Vein endothelial cell (primary cell): ENCODE measurements at places on chromosomes 7 and 10. TPM values are rescaled to one million over a fixed set of nuclear protein-coding genes. Genes with fewer than 3 reads are reported as not detected.

ZNF679 gene
- total RNA-seq = not detected in 2 replicates

HOXA3 gene
- total RNA-seq = 1.1 and 6.5 TPM in 2 replicates

ITGB8 gene
- total RNA-seq = 7.2 and 9.8 TPM in 2 replicates

PON1 gene
- total RNA-seq = not detected in 2 replicates

PRRT4 gene
- total RNA-seq = not detected in 2 replicates

KCNH2 gene
- total RNA-seq = under 0.01 TPM in 1 of 2 replicates, not detected in the other

HEPACAM2 gene
- not detected in 2 replicates for total RNA-seq

DKK1 gene
- 81.9 and 83.0 TPM in 2 replicates for total RNA-seq

SLC26A5 gene
- 0.33 and 0.38 TPM in 2 replicates for total RNA-seq

TUBAL3 gene
- 1.1 and 1.3 TPM in 2 replicates for total RNA-seq

ASB10 gene
- not detected in 2 replicates for total RNA-seq

NPY4R gene
- total RNA-seq = not detected in 2 replicates

MOGAT3 gene
- total RNA-seq = not detected in 2 replicates

ICA1 gene
- 50.3 and 52.3 TPM in 2 replicates for total RNA-seq

UBE2D1 gene
- 14.7 and 20.4 TPM in 2 replicates for total RNA-seq

CREB3L2 gene
- total RNA-seq = 29.9 and 30.4 TPM in 2 replicates

CFAP70 gene
- total RNA-seq = under 0.01 and 0.29 TPM in 2 replicates

FFAR4 gene
- not detected in 2 replicates for total RNA-seq

CDK14 gene
- total RNA-seq = 8.5 and 13.6 TPM in 2 replicates

SPACDR gene
- 0.33 and 0.48 TPM in 2 replicates for total RNA-seq

UPK3BL2 gene
- 2.5 and 2.9 TPM in 2 replicates for total RNA-seq

DENND2A gene
- under 0.01 and 0.19 TPM in 2 replicates for total RNA-seq

IL15RA gene
- total RNA-seq = 17.2 and 17.3 TPM in 2 replicates

KIAA1549 gene
- 3.9 and 5.0 TPM in 2 replicates for total RNA-seq

TAS2R3 gene
- 0.98 and 1.2 TPM in 2 replicates for total RNA-seq

ACTL6B gene
- not detected in 2 replicates for total RNA-seq

BMS1 gene
- 22.2 and 28.2 TPM in 2 replicates for total RNA-seq

LARP4B gene
- total RNA-seq = 61.7 and 63.3 TPM in 2 replicates

LIPA gene
- 23.8 and 40.4 TPM in 2 replicates for total RNA-seq

WDFY4 gene
- total RNA-seq = 1.3 and 3.3 TPM in 2 replicates

GSTO2 gene
- 0.33 and 0.57 TPM in 2 replicates for total RNA-seq

GIMAP2 gene
- total RNA-seq = 32.3 and 39.2 TPM in 2 replicates

LFNG gene
- 10.8 and 22.9 TPM in 2 replicates for total RNA-seq

CHAT gene
- total RNA-seq = not detected in 2 replicates

CYP2C19 gene
- total RNA-seq = not detected in 2 replicates

CACNA2D1 gene
- total RNA-seq = 28.2 and 31.0 TPM in 2 replicates

TBXAS1 gene
- 2.5 and 2.9 TPM in 2 replicates for total RNA-seq

PTER gene
- 5.3 and 6.9 TPM in 2 replicates for total RNA-seq

CHCHD1 gene
- total RNA-seq = 16.2 and 21.6 TPM in 2 replicates

AKR1C2 gene
- 4.1 and 8.5 TPM in 2 replicates for total RNA-seq

SMKR1 gene
- 0.33 TPM in 1 of 2 replicates, not detected in the other for total RNA-seq

TMEM176B gene
- not detected in 2 replicates for total RNA-seq

CACNB2 gene
- total RNA-seq = not detected in 2 replicates

PPP1R3C gene
- 0.65 and 0.86 TPM in 2 replicates for total RNA-seq

ZNF503 gene
- total RNA-seq = 1.7 and 2.3 TPM in 2 replicates

IQUB gene
- under 0.01 and 0.38 TPM in 2 replicates for total RNA-seq

CYP2W1 gene
- not detected in 2 replicates for total RNA-seq

RAPGEF5 gene
- 197 and 204 TPM in 2 replicates for total RNA-seq

TSPAN12 gene
- total RNA-seq = 25.5 and 25.8 TPM in 2 replicates

PAPSS2 gene
- total RNA-seq = 55.2 and 64.2 TPM in 2 replicates

OR2A42 gene
- not detected in 2 replicates for total RNA-seq

ASZ1 gene
- not detected in 2 replicates for total RNA-seq

TMEM196 gene
- not detected in 2 replicates for total RNA-seq

FAM221A gene
- total RNA-seq = 2.6 and 5.6 TPM in 2 replicates

MGAM2 gene
- not detected in 2 replicates for total RNA-seq

RTKN2 gene
- 0.33 and 1.1 TPM in 2 replicates for total RNA-seq
